NCI-H1092 (cell line): ENCODE measurements at places on chromosomes 5 and 9.
A peak's percentile ranks its signal among the peaks of the same experiment; 100 is the strongest.

- no peak for DNase-seq
These were observed 109.0 kb upstream of the PCAT7 start for GRCh38 chr9:94445863-94446262.

DNA sequence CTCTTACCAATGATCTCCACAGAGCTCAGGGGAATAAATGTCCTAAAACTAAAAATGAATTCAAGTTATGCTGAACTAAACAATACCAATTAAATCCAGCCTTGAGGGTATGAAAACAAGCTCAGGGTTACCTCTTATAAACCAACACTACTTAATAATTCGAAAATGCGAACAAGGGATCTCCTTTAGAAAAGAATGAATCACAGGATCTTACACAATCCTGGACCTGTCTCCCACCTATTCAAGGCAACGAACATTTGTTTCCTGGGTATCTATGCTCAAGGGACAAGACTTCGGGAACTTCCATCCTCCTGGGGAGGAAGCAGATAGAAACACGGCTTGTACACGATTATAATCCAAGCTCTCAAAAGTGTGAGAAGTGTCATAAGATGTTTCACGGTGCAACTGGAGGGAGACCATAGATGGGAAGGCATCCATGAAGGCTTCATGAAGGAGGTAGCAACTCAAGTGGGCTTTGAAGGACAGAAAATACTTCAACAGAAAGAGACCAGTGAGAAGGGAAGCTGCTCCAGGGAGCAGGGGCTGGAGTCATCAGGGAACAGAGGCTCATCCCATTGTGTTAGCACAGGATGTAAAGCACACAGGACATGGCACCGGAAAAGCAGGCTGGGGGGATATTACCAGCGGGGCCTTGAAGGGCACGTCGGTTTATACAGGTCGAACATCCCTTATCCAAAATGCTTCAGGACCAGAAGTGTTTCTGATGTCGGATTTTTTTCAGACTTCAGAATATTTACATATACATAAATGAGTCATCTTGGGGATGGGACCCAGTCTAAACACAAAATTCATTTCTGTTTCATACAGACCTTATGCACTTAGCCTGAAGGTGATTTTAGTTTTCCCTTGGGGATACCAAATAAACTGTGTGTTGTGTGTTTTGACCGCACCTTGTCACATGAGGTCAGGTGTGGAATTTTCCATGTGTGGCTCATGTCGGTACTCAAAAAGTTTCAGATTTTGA is 87.4 kb downstream of the TLE1 start:
- no peak for DNase-seq

DNA sequence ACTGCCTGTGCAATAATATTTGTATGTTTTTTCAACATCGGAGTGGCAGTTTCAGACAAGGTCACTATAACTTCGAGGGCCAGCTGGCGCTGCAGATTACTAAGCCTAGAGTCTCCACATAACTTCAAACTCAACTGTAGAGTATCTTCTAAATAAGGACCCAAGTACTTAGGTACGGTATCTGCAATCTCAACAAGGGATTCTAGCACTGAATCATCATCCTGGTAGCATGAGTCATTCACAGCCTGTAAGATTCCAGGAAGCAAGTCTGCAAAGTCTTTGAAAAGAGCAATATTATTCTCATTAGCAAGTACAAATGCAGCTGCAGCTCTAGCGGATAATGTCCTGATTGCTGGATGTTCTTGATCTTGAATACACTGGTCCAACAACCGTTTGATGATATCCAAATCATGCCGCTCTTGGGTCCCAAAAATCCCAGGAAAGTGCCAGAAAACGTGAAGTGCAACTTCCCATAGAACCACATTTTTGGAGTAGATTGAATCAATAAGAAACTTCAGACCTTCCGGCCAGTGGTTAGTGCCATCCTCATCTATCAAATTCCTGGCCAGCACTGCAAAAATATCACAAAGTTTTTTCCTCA is 654 bp downstream of the RANBP6 start:
- no peak for DNase-seq

DNA sequence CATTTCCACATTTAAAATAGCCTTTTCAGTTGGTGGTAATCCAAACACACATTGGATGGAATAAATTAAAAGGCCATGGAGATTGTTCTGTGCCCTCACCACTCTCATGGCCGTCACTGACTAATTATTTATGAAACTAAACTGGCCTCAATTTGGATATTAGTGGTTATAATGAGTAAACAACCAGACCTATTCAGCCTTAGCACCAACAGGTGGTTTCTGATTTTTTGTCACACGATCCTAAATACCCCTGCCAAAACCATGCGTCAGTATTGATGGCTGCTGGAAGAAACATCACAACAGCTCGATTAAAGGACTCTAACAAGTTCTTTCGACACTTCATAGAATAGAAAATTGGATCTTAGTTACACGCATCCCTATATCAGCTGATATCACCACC is 276.0 kb upstream of the DAP start:
- DNase-seq, result no peak

GRCh38 chr5:170147753-170148264 is 42.1 kb downstream of the FOXI1 start:
- no peak for DNase-seq

DNA sequence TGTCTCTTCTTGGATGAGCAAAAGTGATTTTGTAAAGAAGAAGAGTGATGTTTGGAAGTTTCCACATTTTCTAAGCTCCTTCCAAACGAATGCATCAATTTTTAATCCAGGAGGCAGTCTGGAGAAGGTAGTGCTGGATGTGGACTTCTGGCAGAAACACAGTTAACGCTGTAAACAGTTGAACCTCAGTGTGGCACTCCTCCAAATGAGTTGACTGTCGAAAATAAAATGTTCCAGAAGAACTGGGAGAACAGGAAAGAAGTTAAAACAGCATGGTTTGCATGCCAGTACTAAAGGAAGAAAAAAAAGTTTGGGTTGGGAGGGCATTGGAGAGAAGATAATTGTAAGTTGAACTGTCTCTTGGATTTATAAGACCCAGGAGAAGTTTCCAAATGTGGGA is 6.5 kb downstream of the ZNF462 start:
- no peak for DNase-seq

GRCh38 chr5:110058175-110058574 is 368.4 kb downstream of the MAN2A1 start:
- no peak for DNase-seq

GRCh38 chr5:10660720-10661387 is 97.0 kb downstream of the ANKRD33B start:
- DNase-seq, result no peak

- no peak for DNase-seq
These were observed 53.0 kb downstream of the CXXC5 start for GRCh38 chr5:139701056-139701741.

GRCh38 chr5:143130613-143131305 is 272.7 kb downstream of the NR3C1 start:
- DNase-seq, result no peak

DNA sequence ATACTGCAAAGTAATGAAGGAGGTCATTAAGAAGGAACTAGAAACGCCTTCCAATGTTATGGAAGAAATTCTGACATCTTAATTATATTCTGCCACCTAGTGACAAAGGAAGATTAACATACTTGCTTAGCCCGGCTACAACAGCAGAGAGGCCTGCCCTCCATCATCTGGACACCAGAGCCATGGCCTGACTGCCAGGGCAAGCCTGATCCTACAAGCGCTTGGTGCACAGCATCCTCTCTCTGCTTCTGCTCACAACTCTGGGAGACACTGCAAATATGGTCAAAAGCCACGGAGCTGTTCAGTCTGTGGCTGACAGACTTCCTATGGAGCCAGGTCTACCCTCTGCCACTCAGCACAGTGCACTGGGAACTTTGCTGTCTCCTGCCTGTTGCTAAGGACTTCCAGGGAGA is 87.3 kb upstream of the SLC44A1 start:
- peak; percentile 35 for DNase-seq

DNA sequence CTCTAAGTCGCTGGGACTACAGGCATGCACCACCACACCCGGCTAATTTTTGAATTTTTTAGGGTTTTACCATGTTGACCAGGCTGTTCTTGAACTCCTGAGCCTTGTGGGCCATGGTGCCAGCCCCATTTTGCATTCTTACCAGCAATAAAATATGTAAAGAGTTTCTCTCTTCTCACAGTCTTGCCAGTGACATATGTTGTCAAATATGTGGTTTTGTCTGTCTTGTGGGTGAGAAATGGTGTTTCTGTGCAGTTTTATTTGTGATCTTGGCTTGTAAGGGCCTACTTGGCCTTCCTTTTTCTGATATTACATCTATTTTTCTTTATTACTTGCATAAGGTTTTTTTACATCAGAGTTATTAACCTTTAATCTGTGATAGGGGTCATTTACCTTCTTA is 47.1 kb downstream of the SPIN1 start:
- DNase-seq, result no peak

GRCh38 chr9:71683598-71684235 is 84.6 kb downstream of the CEMIP2 start:
- no peak for DNase-seq

GRCh38 chr9:91740701-91741100 is 209.3 kb downstream of the ROR2 start:
- no peak for DNase-seq

GRCh38 chr9:87350915-87351314 is 146.8 kb upstream of the DAPK1 start:
- DNase-seq, result no peak

GRCh38 chr5:127959152-127959764 is 124.3 kb upstream of the SLC12A2 start:
- peak; percentile 44 for DNase-seq

DNA sequence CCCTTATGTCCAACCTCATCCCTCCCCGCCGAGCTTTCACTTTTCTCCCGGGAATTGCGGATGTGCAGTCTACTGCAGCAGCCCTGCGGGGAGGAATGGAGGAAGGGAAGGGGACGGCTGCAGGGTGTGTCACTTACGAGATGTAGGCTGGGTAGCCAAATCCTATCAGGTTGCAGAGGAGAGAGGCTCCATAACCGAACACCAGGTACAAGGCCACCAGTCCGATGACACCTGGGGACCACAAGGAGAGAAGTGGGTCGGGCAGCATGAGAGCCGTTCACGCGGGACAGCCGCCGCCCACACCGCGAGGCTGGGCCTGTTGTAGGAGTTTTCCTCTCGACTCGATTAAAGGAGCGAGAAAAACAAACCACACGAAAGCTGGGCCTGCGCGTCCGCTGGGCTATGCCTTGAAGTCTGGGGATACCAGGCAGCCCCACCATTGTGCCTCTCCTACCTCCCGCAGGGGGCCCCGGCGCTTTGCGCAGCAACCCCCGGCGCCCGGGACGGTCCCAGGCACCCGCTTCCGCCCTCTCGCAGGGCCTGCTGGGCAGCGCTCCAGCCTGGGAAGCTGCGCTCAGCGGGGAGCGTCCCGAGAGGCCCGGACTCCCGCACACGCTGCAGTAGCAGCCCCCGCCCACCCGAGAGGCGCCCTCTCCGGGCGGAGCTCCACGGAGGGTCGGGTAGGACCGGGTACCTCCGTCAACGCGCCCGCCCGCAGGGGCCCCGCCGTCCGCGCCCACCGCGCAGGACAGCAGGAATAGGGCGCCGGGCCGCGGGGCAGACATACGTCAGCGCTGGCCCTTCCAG is 798 bp downstream of the REEP5 start:
- peak; percentile 34 for DNase-seq

DNA sequence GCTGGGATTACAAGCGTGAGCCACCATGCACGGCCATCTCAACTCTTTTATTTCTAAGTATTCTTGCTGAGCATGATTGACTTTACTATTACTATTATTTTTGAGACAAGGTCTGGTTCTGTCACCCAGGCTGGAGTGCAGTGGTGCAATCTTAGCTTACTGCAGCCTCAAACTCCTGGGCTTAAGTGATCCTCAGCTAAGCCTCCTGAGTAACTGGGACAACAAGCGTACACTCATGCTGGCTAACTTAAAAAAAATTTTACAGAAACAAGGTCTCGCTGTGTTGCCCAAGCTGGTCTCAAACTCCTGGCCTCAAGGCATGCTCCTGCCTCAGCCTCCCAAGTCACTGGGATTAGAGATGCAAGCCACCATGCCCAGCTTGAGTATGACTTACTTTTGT is 443.7 kb downstream of the ARHGEF28 start:
- no peak for DNase-seq

DNA sequence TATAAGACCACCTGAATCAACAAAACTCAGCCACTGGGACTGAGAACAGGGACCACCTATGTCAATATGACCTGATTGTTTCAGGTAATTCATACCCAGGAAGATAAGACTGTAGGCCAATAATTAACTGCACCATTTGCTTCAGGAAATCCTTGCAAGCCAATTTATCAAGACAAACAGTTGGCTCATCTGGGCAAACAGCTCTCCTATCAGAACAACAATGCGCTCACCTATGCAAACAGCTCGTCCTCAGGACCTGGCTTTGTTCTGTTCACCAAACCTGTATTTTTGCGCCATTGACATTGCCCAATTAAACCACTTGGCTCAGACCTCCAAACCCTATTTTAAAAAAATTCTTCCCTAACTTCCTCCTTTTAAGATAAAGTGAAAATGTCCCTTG is 92.3 kb upstream of the MARCHF11 start:
- DNase-seq, result peak; percentile 30

DNA sequence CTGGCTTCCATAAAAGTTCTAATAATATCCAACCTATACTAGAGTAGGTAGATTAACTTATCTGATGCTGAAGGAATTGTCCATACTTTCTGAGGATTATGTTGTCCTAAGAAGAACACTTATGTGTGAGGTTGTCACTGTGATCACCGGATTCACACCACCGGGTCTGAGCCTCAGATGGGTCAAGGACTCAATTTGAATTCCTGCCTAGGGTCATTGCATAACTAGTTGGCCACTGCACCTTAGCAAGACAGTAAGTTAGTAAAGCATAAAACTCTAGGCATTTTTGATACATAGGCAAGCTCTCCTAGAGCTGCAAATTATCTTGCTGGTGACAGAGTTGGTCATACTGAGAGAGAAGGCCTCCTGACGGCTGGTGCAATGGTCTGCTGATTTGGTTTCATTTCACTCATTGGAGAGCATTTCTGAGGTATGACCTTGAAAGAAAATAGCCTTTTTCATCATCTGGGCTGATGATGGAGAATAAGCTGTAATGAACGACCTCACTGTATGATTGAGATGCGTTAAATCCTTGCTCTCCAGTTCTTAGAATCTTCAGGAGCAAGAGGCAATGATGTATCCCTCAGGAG is 72.0 kb upstream of the CKMT2 start:
- DNase-seq, result no peak

DNA sequence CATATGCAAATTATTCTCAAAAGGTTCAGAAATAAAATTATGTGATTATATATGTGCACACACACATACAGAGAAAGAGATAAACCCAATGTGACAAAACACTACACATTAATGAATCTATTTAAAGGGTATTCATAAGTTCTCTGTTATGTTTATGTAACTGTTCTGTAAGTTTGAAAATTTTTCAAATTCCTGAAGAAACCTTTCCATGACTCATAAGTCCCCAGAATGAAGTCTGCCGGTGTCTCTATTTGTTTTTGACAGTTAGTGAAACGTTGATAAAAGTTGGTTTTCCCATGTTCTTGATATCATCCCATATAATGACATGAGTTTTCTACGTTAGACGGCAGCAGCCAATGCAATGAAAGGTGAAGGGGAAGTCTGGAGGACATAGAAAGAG is 199.5 kb upstream of the PUM3 start:
- no peak for DNase-seq

DNA sequence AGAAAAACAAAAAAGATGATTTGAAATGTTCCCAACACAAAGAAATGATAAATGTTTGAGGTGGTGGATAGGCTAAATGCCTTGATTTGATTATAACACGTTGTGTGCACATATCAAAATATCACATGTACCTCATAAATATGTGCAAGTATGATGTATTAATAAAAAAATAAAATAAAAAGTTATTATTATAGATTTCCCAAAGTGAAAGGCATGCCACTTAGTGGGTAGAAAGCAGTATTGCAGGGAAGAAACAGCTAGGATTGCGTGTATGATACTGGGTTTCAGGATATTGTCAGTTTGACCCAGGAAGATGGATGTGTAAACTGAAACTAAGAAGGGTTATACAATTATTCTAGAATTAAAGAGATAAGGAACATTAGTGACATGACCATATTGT is 3.6 kb upstream of the TMEM38B start:
- no peak for DNase-seq
